ENCODE measurements at places on chromosomes 2 and 18. TPM values are rescaled to one million over a fixed set of nuclear protein-coding genes. Genes with fewer than 3 reads are reported as not detected.
A peak's percentile ranks its signal among the peaks of the same experiment; 100 is the strongest.

- no peak for DNase-seq
Measured at GRCh38 chr2:70767079-70767698, 811 bp downstream of the ADD2 start.

SPAST gene
- polyA plus RNA-seq, result 5.8 TPM

PRADC1 gene
- polyA plus RNA-seq, result 15.4 TPM

DNA sequence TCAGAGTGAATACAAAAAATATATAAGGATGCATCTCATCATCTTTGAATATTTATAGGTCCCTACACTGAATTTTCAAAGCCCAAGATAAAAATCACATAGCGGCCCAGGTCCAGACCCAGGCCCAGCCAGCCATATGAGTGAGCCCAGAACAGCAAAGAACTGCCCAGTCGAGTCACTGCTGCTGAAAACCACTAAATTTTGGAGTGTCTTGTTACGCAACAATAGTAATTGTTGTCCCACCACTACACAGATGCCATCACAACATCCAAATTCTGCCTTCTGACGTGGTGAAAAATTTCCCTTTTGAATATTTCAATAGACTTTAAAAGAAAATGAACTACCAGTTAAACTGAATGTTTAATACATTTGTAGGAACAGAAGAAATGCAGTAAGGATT, 5.7 kb downstream of the C18orf32 start:
- no peak for DNase-seq

GRCh38 chr2:56244911-56245530, 61.2 kb downstream of the CCDC85A start:
- DNase-seq, result peak; percentile 51

KRTCAP3 gene
- polyA plus RNA-seq, result 4.5 TPM

DNA sequence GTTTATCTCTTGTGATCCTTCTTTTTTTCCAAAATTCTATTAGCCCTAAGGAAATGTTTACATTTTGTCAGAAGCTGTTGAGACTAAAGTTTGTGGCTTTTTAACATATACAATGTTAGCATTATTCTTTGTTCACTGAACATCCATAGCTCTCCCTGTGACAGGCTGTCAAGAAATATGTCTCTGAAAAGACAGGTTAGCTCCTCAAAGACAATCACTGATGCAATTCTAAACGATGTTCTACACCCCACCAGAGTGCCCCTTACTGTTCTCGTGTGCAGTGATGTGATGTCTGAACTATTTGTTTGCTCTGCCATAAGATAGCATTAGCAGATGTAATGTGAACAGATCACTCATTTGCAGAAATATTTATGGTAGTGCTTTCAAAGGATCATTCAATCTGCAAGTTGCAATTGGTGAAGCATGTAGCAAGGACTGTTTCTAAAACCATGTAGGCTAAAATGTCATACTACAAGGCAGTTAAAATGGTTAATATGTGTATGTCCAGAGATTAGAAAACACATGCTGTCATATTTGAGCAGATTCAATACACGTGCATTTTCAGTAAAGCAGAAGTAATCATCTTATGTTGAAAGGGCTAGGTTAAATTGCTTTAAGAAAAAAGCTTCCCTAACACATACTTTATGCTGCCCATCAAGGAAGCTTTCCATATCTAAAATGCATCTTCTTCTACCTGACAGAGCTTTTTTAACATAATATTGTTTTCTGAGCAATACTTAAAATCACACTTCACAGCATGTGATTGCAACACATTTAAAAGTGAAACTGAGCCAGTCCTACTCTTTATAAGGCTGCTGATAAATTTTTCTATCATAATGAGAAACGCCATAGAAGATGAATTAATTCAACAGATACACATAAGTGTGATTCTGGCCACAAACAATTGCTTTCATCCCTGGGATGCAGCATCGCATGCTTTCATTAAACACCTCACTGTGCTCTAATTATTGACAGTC, 285.7 kb upstream of the UBE2E3 start:
- DNase-seq, result no peak

CCDC121 gene
- polyA plus RNA-seq, result 1.0 TPM

DNA sequence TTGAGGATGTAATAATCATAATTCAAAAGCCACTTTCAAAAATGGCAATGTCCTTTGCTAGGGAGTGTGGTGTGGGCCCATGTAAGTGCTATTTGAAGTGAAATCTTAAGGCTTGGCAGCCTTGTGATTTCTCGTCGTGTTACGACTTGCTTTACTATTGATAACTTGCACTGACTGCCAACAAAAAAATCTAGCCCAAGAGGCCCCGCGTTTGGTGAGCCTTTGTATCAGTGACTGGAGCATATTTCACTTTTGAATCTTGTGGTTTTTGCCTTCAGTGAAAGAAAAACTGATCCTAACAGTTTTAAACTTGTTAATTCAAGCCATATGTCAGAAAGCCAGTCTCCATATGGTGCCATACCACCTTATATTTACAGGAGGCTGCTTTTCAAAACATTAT, 248.0 kb downstream of the TMEM182 start:
- peak; percentile 0 for DNase-seq

DNA sequence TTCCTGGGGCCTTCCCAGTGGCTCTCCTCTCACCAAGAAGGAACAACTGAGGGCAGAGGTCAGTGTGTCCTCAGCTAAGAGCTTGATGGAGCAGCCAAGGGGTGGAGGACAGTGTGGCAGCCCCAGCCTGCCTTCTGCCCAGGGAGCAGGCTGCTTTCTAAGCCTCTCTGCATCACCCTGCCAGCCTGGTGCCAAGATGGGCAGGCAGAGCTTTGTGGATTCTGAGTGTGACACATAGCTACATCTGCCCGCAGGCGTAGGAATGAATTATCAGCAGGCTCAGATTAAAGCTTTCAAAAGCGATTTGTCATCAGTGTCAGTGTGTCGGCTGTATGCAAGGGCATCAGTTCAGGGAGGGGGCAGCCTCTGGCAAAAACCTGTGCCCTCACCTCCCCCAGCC, 8.7 kb downstream of the MAL start:
- peak; percentile 18 for DNase-seq

DNA sequence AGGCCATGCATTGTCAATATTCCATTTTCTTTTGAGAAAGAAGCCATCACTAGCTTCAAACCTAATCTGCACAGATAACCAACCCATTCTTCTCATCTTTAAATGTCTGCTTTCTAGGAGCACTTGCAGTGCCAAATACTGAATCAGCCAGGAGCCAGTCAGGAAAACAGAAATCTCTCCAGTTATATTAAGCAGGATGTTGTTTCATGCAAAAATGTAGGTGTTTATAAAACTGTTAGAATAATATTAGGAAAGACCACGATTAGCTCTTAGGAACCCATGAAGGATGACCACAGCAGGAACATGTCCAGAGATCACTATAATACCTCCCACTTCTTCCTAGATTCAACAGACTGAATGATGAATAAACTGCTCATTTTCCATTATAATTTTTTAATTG, 86.0 kb downstream of the TTC32 start:
- no peak for DNase-seq

DNA sequence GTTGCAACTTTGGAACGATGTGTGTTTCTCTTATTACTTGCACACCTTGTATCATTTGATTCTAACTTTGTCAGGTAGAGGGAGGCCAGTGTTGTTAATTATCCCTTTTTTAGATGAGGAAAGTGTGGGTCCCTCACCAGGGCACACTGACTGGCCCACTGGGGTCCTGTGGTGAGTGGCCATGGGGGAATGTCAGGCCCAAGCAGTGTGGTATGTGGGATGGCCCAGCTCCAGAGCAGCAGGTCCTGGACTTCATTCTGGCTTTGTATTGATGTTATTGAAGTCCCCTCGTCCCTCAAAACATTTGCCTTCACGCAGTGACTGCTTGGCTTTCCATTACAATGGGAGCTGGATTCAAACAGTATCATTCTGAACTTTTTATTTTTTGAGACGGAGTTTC, 11.7 kb downstream of the NCK2 start:
- DNase-seq, result no peak

MYCN gene
- not detected for polyA plus RNA-seq

DNA sequence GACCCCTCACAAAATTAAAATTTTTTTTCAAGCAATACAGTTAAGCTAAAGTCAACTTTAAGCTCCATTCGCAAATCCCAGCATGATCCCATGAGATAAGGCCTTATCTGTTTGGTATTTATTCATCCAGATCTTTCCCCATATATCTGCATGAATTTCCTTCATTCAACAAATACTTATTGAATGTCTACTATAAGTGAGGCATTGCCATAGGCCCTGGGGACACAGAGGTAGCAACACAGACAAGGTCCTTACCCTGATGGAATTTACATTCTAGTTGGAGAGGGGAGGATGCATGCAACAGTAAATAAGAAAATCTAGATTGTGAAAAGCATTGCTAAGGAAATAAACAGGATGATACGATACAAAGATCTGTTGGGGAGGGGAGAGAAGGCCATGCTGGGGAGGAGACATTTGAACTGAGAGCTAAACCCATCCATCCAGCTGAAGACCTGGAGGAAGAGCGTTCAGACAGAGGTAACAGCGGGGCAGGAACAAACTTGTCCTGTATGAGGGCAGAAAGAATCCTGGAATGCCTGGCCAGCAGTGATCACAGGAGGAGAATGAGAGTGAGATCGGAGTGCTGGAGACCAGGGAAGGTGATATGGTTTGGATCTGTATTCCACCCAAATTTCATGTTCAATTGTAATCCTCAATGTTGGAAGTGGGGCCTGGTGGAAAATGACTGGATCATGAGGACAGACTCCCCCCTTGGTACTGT, 71.6 kb downstream of the SDC1 start:
- DNase-seq, result peak; percentile 59

MPP4 gene
- 0.14 TPM for polyA plus RNA-seq

DNAJC5G gene
- polyA plus RNA-seq, result not detected

SLC1A4 gene
- 7.0 TPM for polyA plus RNA-seq

AGXT gene
- polyA plus RNA-seq, result not detected

DNA sequence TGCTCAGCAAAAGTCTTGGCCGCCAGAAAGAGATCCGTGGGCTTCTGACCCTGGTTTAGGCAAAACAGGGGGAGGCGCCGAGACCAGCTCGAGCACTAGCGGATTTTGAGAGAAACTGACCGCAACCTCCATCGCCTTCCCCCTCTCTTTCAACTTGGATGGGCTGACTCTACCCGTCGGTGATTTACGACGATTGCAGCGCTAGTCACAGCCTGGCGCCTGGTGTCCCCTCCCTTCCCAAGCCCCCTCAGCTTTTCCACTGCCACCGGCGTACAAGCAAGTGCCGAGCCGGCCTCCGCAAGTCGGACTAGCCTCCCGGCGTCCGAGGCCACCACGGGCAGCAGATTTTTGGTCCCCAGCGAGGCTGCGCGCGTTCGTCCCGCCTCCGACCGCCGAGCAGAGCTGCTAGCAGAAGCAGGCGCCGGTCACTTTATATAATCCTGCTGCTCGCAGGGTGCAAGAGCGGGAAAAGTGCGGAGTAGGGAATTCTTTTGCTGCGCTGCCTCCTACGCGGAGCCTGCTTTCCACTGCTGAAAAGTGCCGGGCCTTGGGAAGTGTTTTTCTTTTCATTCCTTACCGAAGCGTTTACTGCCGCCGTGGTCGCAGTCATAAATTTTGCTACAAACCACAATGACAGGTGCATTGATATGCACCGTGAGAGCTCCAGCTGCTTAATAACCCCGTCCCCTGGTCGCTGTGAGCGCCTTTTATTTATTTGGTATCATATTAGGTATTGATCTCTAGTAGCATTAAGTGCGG, 7.7 kb downstream of the HOXD3 start:
- no peak for DNase-seq
